Activated CD4-positive, alpha-beta T cell treated with anti-CD3 and anti-CD28 coated beads, Interleukin-2, amount 50 U/mL, for 4 hours (primary cell): ENCODE measurements at places on chromosomes 5 and 9.

- DNase-seq, result no peak
Observed at GRCh38 chr9:120985819-120986222, 59.2 kb upstream of the TRAF1 start.

DNA sequence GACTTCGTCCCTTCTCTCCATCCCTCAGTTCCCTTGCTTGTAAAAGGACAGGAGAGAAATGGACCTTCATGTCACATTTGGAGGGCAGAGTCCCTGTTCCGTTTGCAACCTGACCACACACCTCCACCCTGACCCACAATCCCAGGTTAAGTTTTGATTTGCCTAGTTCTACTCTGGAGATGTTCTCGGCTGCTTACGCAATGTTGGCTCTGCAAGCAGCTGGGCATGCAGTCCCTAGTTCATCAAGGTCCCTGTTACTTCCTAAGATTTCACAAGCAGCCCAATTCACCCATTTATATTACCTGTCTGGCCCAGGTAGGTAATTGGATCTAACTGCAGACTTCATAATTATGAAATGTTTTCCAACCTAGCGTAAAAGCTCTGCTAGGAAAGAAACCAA, 28.8 kb downstream of the SLIT3 start:
- DNase-seq, result no peak

DNA sequence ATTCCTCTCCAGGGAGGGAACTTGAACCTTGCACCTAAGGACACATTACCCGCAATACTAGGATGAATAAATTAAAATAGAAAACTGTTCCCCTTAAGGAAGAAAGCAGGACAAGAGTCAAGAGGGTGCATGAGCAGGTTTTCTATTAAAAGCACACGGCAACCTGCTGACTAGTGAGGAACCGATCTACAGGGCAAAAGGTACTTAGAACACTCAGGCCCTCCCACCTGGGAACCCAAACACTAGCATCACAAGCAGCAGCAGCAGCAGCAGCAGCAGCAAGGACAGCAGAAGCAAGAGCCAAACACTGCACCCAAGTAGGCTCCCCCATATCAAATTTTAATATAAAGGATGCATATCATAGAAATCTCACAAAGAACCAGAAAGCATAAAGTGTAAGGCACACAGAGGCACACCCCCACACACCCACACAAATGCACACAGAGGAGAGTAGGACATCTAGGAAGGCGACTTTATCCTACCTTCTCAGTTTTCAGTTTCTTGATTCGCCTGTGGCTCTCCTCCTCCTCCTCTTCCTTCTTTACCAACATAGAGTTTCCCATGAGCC, 2.8 kb downstream of the ZNF608 start:
- no peak for DNase-seq

DNA sequence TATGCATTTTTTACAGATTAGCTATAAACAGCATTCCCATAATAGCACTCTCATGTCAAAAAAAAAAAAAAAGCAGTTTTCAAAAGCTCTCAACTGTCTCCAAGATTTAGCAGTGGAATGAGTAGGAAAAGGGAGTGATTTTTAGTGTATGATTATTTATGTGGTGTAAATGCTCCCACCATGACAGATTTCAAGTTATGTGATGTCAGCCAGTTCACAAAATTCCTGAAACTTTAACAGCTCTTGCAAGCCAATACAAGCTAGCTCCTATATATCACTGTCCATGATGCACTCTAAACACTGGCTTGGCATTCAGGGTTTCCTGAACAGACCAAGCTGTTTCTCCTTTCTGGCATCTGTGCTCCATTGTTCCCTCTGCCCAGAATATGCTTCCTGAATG, 7.9 kb upstream of the ANKDD1B start:
- DNase-seq, result no peak

DNA sequence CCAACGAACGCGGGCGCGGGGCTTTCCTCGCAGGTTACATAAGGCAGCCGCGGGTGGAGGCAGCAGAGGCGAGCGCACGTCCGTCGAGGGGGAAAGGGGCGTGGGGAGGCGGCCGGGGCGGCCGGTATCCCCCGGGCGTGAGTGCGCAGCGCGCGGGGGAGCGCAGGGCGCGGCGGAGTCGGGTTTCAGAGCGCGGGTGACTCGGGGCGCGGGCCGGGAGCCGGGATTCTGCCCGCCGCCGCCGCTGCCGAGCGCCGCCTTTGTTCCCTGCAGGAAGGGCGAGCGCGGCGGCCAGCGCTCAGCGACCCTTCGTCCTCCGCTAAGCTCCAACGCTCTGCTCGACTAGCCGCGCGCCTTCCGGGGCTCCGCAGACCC, at the start of gene COL15A1:
COL15A1 (plus strand) TSS at position 226 of the 375 bp plus-strand sequence. CDS start 155 bp downstream, outside the sequence.
- no peak for DNase-seq
